ENCODE measurements at places on chromosomes 7 and 10. TPM values are rescaled to one million over a fixed set of nuclear protein-coding genes. Genes with fewer than 3 reads are reported as not detected.

Gene MYO1G
- total RNA-seq, result 399 TPM

GRCh38 chr7:7251742-7252141 is 69.4 kb downstream of the C1GALT1 start:
- no peak overlapping the region for H3K27ac ChIP-seq
- DNase-seq, result no peak
- H3K36me3 ChIP-seq, result peaks cover 17% of the 10 kb centered on the region
- H3K4me3 ChIP-seq, result no peak overlapping the region

GRCh38 chr7:158834878-158835784 is 5.8 kb upstream of the ESYT2 start:
- no peaks in the 10 kb centered on the region for H3K36me3 ChIP-seq
- no peaks in the 10 kb centered on the region for H3K27me3 ChIP-seq
- DNase-seq, result no peak
- H3K4me1 ChIP-seq, result peaks cover 7% of the 10 kb centered on the region

DNA sequence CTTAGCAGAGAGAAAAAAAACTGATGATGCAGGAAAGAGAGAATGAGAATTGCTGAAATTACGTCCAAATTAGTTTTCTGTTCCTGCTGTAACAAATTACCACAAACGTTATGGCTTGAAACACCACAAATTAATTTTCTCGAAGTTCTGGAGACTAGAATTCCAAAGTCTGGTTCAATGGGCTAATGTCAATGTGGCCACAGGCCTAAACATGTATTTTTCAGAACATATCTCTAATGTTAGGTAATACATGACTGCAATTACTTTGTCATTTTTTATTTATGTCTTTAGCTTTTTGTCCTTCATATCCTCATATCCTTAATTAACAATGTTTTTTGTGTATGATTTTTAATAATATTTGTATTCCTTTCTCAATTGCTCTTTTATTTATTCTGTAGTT is 3.0 kb upstream of the AKR1C3 start:
- no peak overlapping the region for H3K4me3 ChIP-seq
- H3K27me3 ChIP-seq, result peaks cover 3% of the 10 kb centered on the region

Gene HOXA4
- not detected for total RNA-seq

DNA sequence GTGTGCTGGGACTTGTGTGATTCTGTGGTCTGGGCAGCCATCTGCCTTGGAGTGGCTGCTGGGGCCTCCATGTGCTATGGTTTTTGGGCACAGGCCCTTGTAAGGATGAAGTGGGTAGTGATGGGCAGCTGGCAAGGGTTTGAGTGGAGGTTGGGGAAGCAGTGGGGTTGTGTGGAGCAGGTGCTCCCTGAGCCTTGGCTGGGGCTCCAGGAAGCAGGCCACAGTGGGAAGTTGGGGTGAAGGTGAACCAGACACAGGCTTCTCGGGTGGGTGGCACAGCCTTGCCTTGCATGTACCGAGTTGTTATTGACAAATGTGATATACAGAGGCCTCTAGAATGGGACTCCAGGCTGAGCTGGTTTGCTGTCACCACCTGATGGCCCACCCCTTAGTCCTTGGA is 82.3 kb downstream of the ADCY1 start:
- H3K27ac ChIP-seq, result no peak overlapping the region
- no peaks in the 10 kb centered on the region for H3K36me3 ChIP-seq
- no peaks in the 10 kb centered on the region for H3K4me1 ChIP-seq
- DNase-seq, result no peak
- H3K4me3 ChIP-seq, result no peak overlapping the region
- no peaks in the 10 kb centered on the region for H3K27me3 ChIP-seq

Gene AZGP1
- not detected for total RNA-seq

DNA sequence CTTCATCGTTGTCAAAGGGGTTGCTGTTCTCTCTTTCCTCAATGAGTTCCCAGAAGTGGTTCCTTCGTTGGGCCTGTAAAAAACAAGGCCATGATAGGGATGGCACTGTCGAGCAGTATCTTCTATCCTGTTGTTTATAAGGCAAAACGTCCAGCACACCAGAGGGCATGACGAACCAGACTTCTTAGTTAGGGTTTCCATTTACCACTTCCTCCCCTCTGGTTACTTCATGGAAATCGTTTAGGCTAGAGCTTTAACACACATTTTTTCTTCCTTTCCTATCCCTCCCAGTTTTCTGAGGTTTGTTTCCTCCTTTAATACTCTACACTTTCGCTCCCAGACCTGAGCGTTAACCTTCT is 24.7 kb downstream of the MKRN1 start:
- peaks cover 32% of the 10 kb centered on the region for H3K36me3 ChIP-seq
- no peaks in the 10 kb centered on the region for H3K27me3 ChIP-seq
- DNase-seq, result no peak
- H3K4me1 ChIP-seq, result peaks cover 22% of the 10 kb centered on the region

Gene ADCYAP1R1
- total RNA-seq, result not detected
